ENCODE measurements at places on chromosomes 7 and 10. TPM values are rescaled to one million over a fixed set of nuclear protein-coding genes. Genes with fewer than 3 reads are reported as not detected.

The GRM8 gene
- 0.11 TPM for total RNA-seq

The PLEKHS1 gene
- not detected for total RNA-seq

The FRG2B gene
- total RNA-seq: not detected

The TBC1D12 gene
- total RNA-seq: 18.0 TPM

Data from LHCN-M2 (cell line).